Activated T-helper 1 cell treated with Interleukin-2 at 50 U/mL for 16 hours (primary cell): ENCODE measurements at places on chromosomes 3 and 15.

- no peak for DNase-seq
Measured at GRCh38 chr3:160837394-160837980, 81.5 kb downstream of the PPM1L start.

DNA sequence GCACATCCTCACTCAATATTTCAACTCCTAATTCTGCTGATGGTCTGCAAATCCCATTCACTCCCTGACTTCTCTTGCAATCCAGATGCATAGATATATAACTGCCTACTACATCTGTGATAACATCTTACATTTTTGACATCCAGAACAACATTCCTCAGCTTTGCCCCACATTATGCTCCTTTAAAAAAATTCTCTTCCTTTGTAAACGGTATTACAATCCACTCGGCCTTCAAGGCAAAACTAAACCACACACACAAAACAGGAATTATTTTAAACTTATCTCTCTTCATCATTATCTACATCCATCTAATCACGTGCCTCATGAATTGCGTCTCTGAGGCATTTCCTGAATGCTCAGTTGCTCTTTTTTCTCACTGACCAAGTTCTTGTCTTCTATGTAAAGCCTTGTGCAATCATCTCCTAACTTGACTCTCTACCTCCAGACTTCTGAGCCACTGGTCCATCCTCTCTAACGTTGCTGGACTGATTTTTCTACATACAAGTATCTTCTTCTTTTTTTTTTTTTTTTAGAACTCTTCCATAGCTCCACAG is 117.0 kb downstream of the SATB1 start:
- no peak for DNase-seq

- DNase-seq, result no peak
Measured at GRCh38 chr3:27554706-27555105, 70.5 kb upstream of the SLC4A7 start.

DNA sequence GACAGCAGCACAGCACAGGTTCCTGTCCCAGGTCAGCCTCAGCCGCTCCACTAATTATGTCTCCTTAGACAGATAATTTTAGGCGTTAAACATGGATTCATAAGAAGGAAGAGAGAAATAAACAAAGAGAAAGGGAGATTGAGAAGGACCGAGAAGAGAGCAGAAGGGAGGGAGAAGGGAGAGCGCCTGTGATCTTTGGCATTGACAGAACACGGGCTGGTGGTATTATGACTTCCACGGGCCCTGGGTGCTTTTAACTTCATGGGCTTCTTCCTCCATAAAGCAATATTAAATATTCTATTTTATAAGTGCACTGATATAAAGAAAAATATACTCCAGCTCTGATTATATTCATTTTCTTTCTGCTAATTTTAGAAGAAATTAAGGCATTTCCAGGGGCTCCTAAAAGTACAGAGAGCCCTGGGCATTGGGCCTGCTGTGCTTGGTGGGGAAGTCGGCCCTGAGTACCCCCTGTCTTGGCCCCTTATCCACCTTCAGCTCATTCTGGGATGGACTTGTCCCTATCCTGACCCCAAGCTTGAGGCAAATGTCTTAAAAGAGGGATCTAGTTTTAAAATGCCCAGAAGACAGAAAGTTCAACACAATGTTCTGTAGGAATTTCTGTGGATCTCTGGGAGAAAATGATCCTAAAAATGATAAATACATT is 135.3 kb downstream of the MEX3B start:
- DNase-seq, result no peak

GRCh38 chr3:155231792-155232191 is 61.7 kb downstream of the STRIT1 start:
- no peak for DNase-seq

- no peak for DNase-seq
Measured at GRCh38 chr15:32636410-32636809, 5.1 kb upstream of the SCG5 start.

DNA sequence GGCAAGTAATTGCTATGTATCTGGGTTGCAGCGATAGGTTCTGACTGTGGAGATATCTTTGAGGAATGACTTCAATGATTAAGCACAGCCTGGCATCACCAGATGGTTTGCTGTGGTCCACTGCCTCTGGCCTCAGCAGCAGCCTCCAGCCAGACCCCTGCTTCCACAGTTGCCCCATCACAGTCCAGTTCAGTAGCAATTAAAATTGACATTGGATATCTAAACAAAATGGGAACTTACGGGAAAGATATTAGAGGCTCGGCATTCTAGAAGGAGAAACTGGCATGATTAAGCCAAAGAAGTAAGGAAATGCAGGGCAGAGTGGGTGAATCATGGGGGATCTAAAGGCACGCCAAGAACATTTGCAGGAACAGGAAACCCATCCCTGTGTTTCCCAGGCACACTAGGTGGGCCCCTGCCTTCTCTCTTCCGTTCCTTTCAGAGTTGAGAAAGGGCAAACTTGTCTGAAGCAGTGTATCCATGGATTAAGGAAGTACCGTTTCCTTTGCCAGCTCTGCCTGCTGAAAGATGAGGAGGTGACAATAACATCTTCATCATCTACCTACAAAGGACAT is 36.3 kb upstream of the SH3BP5 start:
- DNase-seq, result no peak

GRCh38 chr3:87053553-87053952 is 62.6 kb upstream of the VGLL3 start:
- DNase-seq, result no peak

DNA sequence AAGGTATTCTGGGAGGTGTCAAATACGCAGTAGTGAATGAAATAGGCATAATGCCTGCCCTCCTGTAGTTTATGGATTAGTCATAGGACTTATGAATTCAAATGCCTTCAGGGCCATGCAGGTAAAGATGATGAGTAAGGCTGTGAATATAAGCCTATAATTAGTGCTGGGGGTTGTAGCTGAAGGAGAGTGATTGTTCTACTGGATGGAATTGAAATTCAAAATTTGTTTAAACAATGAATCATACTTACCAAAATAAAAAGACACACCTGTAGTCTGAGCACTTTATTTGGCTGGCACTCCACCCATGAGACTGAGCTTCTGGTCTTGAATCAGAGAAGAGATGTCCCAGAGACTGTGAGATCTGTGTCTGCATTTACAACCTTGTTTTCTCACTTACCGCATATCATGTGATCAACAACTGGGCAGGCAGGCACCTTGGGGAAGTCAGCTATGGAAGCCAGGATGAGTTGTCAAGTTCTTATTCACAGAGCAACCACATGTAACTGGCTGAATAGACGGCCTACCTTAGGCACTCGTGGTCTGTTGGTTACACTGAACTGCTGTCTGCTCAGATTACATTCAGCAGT is 291.8 kb downstream of the NAALADL2 start:
- no peak for DNase-seq

- no peak for DNase-seq
Measured at GRCh38 chr3:15439476-15439875, 12.1 kb downstream of the EAF1 start.

DNA sequence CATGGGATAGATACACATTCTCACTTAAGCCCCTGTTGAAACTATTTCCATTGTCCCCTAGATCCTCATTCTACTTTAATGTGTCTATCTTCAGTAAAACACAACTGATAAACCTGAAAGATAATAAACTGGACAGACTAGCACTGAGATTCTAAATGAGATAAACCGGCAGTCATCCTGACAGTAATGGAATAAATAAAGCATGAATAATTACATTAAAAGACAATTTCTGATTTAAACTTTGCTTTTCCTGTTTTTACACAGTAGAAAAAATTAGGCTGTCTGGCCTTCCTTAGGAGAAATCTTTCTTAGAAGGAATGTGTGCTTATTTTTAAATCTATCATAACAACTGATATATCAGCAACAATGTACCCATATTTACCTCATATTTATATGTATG is 232.4 kb downstream of the FHIT start:
- no peak for DNase-seq

DNA sequence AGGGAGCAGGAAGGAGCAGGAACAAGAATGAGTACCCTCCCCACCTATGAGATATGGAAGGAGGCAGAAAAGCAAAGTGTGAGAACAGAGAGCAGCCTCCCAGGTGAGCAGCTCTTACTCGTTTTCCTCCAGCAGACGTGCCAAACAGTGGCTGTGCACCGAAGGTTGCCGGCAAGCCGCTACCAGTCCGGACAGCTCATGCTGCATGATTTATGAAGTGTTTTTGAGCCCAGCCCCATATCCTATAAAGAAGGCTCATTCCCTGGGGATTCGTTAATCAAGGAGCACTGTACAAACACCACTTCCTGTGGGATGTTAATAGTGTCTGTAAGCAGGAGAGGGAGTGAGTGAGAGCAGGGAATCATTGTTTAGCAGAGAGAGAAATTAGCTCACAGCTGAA is 118.3 kb upstream of the FOXB1 start:
- DNase-seq, result no peak

GRCh38 chr15:100041127-100041828 is 300.5 kb downstream of the ADAMTS17 start:
- no peak for DNase-seq
